ENCODE measurements at places on chromosomes 4 and X.
A peak's percentile ranks its signal among the peaks of the same experiment; 100 is the strongest.

GRCh38 chr4:141501931-141502330, 134.5 kb upstream of the IL15 start:
- DNase-seq = peak; percentile 35

- no peak for DNase-seq
These were observed 38.0 kb downstream of the MOB1B start for GRCh38 chr4:70940134-70940533.

DNA sequence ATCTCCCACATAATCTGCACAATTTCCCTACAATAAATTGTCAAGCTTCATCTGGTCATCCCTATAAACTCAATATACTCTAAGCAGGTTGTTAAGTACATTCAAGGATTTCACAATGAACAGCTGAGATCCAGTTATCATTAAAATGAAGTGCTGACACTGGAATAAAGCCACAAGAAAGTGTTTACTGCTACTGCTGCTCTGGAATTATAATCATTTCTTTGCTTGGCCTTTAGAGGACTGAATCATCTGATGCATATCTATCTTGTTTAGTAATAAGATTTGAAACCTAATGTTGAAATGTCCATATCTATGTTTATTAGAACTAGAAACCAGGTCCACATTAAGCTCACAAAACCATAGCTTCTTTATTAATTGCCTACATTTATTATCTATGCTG, 338.6 kb upstream of the ZFP42 start:
- peak; percentile 3 for DNase-seq

DNA sequence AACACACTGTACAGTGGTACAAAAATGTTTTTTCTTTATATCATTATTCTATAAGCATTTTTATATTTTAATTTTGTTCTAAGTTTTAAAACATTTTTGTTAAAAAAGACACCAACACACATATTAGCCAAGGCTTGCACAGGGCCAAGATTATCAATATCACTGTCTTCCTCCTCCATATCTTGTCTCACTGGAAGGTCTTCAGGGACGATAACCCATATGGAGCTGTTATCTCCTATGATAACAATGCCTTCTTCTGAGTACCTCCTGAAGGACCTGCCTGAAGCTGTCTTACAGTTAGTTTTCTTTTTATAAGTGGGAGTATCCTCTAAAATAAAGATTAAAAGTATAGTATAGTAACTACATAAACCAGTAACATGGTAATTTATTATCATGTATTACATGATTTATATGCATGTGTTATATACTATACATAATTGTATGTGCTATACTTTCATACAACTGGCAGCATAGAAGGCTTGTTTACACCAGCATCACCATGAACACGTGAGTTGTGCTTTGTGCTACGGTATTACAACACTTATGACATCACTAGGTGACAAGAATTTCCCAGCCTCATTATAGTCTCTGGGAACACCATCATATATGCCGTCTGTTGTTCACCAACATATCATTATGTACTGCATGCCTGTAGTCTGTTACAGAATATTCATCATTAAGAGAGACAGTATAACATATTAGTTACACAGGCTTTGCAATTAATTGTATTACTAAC, 90.7 kb downstream of the WDFY3 start:
- DNase-seq = peak; percentile 41

DNA sequence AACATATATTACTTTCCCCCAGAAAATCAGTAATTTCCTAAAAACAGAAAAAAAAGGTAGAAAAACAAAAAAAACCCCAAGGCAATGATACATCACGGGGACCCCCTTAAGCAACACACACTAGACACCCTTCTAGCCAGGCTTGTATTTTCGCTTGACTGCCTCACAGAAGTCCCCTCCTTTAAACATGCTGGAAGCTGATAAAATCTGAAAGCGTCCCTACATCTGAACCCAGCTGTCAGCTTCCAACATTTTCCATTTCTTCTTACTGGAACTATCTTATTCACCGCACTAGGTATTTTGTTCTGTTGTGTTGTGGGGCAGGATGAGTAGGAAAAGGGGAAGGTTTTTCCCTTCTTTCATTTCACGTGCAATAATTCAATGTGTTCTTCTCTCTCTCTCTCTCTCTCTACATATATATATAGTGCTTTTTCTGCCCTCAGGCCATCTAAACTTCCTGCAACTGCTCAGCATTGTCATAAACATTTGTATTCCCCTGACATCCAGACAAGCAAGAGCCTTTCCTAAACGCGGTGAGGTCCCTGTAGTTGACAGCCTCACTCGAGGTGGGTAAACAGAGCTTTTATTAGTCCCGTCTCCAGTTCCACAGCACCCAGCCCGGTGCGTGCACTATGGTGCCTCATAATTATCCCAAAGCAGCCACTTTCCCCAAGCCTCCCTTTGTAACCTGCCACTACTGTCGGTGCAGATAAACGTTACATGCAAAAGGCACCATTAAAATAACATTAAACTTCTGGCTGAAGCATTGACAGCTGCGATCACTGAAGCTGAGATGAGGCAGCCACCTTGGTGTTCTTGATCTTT, 82.5 kb downstream of the GATB start:
- no peak for DNase-seq

- peak; percentile 50 for DNase-seq
These were observed 145.1 kb downstream of the NHS start for GRCh38 chrX:17520016-17520615.

DNA sequence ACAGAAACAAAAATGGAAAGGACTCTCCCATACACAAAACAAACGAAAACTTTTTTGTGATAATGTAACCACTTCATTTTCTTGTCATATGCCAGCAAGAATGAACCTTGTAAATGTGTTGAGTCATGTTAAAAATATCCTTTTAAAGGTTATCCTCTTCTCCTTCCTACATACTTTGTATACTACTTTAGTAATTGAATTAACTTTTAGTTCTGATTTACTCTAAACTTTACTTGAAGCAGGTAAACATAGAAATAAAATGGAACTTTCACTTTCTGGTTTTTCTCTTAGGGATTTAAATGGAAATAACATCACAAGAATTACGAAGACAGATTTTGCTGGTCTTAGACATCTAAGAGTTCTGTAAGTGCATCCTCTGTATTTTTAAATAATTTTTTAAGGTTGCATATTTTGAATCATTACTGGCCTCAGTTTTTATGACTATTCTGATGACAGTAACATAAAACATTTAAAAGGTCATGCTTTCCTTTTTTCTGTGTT, 4.7 kb downstream of the SLIT2 start:
- DNase-seq = no peak

- DNase-seq = no peak
These were observed 171.9 kb upstream of the RBPJ start for GRCh38 chr4:26148927-26149326.

GRCh38 chr4:98341309-98341708, 80.1 kb downstream of the RAP1GDS1 start:
- DNase-seq = peak; percentile 37

- no peak for DNase-seq
These were observed 412.0 kb upstream of the ATOH1 start for GRCh38 chr4:93416344-93417128.

GRCh38 chr4:15920723-15921591, 17.6 kb downstream of the FGFBP1 start:
- peak; percentile 99 for DNase-seq

DNA sequence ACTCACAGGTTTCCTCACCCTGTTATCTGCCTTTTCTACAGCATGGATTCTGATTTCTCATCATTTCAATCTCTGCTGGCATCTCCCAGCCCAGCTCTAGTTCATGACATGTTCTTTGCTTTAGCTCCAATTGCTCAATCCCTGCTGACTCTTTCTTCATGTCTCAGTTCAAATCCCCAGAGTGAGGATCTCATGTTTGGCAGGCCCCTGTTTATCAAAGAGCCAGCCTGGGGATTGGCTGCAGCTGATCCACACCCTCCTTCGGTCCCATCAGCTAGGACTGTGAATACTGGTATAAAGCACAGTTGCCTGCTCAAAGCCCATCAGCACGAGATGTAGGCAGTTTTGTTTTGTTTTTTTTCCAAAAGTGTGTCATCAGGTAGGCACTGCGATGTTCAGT, 14.4 kb upstream of the CC2D2A start:
- DNase-seq = peak; percentile 95

- no peak for DNase-seq
These were observed 532.8 kb downstream of the KCNIP4 start for GRCh38 chr4:21415728-21416127.

GRCh38 chrX:14702145-14702544, 170.7 kb downstream of the FANCB start:
- DNase-seq = no peak

GRCh38 chr4:5050520-5051277, 581 bp upstream of the STK32B start:
- DNase-seq = peak; percentile 77

DNA sequence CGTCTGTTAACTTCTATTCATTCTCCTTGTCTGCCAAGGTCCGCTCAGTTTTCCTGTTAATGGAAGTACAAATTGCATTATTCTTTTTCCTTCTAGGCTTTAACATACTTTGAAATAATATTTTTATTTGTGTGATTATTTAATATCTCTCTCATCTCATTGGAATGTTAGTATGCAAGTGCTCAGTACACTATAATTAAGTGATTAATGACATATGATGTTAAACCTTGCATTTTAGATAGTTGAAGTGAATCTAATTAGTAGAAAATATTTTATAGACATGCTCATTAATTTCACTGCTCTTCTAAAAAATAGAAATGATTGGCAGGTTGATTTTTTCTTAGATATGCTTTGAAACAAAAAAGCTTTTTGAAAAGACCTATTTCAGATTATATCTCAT, 1079.8 kb downstream of the RAPGEF2 start:
- no peak for DNase-seq

DNA sequence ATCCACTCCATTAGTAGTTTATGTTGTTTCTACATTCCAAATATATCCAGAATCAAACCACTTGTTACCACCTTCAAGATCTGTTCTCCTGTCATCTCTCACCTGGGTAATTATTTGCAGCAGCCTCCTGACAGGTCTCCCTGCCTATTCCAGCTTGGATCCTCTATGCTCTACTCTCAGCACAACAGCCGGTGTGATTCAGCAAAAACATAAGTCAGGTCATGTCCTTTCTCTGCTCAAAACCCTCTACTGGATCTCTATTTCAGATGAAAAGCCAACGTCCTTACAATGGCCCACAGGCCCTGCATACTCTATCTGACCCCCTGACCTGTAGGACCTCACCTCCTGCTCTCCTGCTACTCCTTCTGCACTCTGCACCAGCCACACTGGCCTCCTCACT, 84.5 kb downstream of the NHSL2 start:
- no peak for DNase-seq

DNA sequence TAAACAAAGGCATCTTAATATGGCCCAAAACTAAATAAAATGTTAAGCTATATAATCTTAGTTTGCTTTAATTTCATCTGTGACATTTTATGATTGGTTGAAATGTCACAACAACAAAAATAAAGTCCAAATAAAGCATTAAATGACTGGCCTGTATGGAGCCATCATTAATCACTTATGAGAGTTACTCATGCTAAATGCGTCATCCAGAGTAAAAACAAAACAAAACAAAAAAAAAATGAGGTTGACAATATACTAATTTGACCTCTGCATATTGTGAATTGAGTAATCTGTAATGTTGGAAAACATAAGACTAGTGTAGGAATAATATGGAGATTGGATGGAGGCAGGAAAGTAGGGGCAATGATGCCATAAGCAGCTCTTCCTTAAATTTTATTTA, 139.7 kb downstream of the MAPK10 start:
- peak; percentile 90 for DNase-seq

GRCh38 chr4:107665001-107665400, 55.0 kb downstream of the PAPSS1 start:
- DNase-seq = no peak

DNA sequence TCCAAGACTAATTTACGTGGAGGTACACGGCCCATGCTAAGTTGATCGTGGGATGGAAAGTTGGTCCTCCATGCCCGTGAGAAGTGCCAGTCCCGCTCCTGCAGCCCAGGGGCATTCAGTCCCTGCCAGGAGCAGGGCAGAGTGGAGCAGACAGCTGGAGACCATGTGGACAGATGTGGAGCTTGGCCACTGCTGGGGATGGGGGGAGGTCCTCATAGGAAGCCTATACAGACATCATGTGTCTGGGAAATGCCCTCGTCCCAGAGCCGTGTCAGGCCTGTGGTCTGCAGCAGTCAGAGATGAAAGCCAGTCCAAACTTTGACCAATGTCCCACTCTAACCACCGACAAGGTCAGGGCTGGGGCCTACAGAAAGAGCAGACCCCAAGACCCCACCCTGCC, 118.4 kb downstream of the CPZ start:
- no peak for DNase-seq

GRCh38 chr4:116668190-116668589, 417.2 kb downstream of the TRAM1L1 start:
- no peak for DNase-seq

DNA sequence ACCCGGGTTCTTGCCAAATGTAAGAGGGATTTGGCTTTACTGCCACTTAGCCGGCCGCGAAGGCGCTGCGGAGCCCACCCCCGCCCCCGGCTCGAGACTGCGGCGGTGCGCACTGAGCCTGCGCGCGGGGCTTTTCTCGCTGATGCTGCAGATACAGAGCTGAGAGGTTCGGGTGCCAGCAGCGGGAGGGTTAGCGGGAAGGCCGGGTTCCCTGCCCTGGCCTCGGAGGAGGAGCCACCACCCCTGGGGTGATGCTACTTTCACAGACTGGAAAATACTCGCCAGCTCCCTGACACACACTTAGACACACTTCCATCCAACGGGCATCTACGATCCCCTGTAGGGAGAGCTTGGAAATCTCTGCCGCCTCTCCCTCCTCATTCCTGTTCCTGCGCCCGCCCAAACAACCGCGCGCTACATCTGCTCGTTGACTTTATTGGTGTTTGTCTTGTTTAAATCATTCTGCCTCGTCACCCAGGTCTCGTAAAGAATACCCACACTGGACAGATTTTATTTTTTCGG, 2.1 kb upstream of the PCDH7 start:
- DNase-seq = peak; percentile 35

- DNase-seq = no peak
These were observed 211.1 kb upstream of the NUDT6 start for GRCh38 chr4:123133397-123134050.

DNA sequence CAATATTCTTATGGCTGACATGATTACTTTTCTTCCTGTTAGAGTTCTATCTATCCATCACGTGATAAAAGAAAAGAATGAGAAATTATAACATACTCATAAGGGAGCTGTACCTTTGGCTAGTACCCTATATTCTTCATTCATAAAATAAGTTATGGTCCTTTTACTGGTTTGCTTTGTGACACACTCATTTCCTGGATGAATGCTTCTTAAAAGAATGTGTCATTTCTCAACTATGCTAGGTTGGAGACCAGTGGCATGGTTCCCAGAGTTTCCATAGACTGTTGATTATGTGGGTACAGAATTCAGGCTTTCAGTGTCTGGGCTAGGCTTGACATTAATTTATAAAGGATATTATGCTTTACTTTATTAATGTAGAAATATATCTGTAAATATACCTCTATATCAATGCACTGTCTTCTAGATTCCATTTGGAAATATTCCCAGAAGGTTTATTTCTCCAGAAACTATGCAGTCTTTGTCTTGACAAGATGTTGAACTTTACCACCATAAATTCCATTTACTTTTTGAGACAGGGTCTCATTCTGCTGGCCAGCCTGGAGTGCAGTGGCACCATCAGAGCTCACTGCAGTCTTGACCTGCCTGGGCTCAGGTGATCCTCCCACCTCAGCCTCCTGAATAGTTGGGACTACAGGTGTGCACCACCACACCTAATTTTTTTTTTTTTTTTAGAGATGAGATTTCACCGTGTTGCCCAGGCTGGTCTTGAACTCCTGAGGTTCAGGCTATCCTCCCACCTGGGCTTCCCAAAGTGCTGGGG, 23.8 kb downstream of the NUDT6 start:
- DNase-seq = peak; percentile 91

GRCh38 chr4:73603854-73604584, 16.2 kb downstream of the RASSF6 start:
- peak; percentile 76 for DNase-seq

- DNase-seq = no peak
These were observed 115.1 kb upstream of the PCDH18 start for GRCh38 chr4:137647375-137647774.

Measured in fibroblast of mammary gland (primary cell).